Activated CD8-positive, alpha-beta memory T cell treated with anti-CD3 and anti-CD28 coated beads, Interleukin-2, amount 10 ng/mL, durations not matched to agents 7 days and 5 days (primary cell): ENCODE measurements at places on chromosomes 1 and 21. TPM values are rescaled to one million over a fixed set of nuclear protein-coding genes. Genes with fewer than 3 reads are reported as not detected.

DNA sequence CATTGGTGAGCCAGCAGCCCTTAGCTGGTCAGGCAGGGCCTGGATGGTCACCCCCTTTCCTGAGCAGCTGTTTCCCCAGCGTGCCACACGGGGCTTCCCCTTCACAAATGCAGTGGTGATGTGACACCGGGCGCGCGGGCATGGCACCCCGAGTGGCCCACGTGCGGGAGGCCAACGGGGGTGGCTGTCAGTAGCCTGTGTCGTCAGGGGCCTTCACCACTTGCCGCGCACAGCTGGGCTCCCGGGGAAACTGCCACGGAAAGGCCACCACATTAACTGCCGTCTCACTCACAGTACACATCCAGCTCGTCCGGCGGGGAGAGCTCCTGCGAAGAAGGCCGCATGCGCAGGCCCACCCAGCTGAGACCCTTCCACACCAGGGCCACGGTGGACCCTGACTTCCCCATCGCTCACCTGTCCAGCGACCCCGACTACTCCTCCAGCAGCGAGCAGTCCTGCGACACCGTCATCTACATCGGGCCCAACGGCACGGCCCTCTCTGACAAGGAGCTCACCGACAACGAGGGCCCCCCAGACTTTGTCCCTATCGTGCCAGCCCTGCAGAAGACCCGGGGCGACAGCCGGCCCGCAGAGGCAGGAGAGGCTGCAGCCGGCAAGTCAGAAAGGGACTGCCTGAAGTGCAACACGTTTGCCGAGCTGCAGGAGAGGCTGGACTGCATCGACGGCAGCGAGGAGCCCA lies 530.5 kb downstream of the KIF26B start:
- DNase-seq, result no peak

- DNase-seq, result no peak
These were observed 68.5 kb downstream of the RBM11 start for GRCh38 chr21:14284481-14284880.

DNA sequence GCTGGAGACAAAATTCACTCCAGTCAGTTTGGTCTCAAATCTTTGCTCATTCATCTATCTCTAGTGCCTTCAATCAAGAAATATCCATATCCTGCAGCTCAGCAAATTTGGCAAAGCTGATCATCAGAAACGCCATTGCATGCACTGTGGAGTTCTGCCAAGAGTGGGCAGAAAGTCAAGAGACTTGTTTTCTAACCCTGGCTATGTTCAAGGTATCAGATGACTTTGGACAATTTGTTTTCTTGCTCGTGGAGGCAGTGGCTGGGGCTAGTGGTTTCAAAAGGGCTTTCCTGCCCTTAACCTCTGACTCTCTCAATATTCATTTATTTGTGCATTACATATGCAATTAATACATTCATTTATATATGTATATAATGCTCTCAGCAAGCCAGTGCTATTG lies 12.8 kb upstream of the LRRC52 start:
- no peak for DNase-seq

DNA sequence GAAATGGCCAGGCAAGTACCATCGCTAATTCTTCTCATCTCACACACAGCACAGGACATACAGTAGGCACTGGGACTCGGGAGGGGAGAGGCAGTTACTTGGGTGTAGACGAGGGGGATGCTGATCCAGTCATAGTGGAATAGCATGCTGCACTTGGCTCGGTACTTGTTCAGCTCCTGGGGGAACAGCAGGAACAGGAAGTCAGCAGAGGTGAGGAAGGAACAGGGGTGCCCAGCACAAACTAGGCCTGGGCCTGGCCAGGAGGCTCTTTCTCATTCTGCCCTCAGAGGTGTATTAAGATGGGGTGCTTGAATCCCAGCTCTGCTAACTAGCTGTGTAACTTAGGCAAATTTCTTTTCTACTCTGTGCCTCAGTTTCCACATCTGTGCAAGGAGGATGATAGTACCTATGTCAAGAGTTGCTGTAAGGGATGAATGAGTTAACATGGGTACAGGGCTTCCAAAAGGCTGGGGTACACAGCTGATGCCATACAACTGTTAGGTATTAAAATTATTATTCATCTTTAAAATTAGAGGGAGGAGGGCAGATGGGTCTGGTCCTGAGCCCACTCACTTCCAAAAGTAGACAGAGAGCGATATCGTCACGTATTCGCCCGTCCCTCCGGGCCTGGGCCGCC lies 2.4 kb downstream of the BEST4 start:
- DNase-seq, result no peak

KLF17 gene
- not detected for total RNA-seq

DNA sequence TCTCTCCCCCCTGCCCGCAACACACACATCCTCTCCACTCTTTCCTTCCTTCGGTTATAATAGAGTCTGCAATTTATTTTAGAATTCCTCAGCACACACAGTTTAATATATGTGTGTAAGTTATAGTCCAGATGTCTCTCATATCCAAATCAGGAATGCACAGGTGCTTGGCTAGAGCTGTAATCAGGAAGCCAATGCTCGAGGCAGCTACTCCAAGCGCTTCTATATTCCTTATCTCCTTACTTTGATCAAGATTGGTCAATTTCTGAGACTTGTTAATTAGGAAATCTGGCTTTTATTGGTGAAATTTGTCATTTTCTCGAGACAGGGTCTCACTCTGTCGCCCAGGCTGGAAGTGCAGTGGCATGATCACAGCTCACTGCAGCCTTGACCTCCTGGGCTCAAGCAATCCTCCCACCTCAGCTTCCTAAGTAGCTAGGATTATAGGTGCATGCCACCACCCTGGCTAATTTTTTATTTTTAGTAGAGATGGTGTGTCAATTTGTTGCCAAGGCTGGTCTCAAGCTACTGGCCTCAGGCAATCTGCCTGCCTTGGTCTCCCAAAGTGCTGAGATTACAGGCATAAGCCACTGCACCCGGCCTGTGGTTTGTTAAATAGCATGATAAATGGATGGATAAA lies 27.7 kb downstream of the RPL5 start:
- DNase-seq, result no peak

S100A7A gene
- not detected for total RNA-seq

DNA sequence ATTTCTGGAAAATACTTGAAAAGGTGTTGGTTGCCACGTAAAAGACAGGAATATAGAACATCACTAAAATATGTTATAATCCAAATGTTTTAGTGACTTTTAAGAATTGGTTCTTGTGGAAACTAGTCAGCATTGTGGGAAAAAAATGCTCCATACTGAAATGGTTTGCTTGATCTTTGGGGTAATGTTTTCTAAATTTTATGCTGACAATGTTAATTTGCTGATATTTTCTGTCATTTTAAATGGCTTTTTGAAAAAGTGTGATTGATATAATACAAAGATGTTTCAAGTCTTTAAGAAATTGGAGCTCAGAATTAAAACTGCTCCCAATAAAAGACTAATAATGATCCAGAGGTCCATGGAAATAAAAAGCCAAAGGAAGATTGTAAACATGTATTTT lies 610.9 kb downstream of the ADGRL2 start:
- DNase-seq, result no peak

GRCh38 chr1:248793592-248793991 lies 32.1 kb downstream of the SH3BP5L start:
- DNase-seq, result peak; percentile 66

DNA sequence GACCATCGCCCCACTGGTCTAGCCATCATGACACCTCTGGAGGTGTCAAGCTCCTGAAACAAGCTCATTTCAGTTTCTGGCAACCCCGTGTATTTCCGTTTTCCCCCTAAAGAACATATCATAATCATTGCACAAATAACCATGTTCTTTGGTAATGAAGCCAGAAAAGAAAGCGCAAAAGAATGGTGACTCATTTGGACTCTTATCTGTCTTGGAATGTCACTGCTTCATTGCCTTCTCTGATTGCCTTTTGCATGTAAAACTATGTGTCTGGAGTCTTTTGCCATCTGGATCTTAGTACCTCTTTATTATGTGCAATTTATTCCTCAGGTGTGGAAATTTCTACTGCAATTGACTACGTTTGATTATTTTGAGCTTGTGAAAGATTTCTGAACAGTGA lies 110.5 kb downstream of the COLGALT2 start:
- DNase-seq, result no peak

TSNAX gene
- total RNA-seq, result 38.0 TPM

- DNase-seq, result no peak
These were observed 332.4 kb downstream of the RPS6KC1 start for GRCh38 chr1:213383465-213383864.

- DNase-seq, result no peak
These were observed 14.5 kb downstream of the CFHR4 start for GRCh38 chr1:196902344-196902743.

DNA sequence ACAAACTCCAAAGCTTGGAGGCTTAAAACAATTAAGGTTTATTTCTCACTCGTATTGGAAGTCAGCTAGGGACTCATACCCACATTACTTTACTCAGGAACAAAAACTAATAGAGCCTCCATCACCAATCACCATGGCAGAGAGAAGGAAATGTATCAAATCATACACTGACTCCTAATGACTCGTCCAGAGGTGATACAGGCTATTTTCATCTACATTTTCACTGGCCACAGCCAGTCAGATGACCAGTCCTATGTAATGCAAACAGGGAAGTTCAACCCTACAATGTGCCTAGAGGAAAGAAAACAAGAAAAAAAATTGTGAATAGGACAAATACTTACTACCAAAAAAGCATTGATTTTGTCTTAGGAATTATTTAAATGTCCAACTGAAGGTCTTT lies 110.3 kb downstream of the SEC16B start:
- no peak for DNase-seq

- DNase-seq, result no peak
These were observed 1.0 kb upstream of the FOXO6 start for GRCh38 chr1:41360074-41360785.

- peak; percentile 63 for DNase-seq
These were observed 3.8 kb downstream of the RNF186 start for GRCh38 chr1:19811206-19811851.

MAP1LC3C gene
- total RNA-seq, result not detected

DNA sequence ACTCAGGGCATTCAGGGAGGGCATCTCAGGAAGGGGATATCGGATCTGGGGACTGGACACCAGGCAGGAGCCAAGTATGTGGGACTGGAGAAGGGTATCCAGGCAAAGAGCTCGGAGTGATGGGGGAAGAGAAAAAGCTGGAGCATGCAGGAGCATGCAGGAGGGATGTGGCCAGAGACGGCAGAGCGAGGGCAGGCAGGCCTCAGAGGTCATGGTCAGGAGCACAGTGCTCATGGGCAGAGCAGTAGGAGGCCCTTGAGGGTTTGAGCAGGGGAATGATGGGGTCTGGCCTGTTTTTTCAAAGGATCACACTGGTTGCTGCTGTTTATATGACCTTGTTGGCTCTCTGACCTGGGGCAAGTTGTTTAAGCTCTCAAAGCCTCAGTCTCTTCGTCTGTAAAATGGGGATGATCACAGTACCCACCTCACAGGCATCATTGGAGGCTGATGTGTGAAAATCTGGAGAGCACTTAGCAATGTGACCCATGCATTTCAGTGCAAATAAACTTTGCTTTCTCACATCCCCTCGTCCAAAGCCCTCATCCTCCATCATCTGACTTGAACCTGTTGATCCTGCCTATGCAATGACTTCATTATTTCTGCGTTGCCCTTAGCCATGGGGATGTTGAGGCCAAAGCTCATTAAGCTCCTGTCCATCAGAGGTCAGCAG lies 273.1 kb downstream of the MATN1 start:
- DNase-seq, result no peak
